ENCODE measurements at places on chromosomes 5 and 9. TPM values are rescaled to one million over a fixed set of nuclear protein-coding genes. Genes with fewer than 3 reads are reported as not detected.

DNA sequence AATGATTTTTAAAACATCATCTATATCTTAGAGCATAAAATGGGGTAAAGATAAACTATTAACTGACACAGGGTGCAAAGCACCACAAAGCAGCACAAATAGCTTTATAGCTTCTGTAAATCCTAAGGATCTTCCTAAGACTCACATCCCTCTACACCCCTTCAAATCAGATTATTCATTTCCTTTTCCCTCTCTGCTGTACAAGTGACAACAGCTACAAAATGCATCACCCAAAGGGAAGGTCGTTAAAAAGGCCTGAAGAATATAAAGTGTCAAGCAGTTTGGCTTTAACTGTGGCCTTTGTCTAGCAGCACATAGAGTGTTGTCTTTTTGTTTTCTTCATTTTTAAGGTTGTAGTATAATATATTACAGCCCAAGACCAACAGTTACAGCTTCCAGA is 422.1 kb downstream of the PDE4D start:
- DNase-seq, result no peak

DNA sequence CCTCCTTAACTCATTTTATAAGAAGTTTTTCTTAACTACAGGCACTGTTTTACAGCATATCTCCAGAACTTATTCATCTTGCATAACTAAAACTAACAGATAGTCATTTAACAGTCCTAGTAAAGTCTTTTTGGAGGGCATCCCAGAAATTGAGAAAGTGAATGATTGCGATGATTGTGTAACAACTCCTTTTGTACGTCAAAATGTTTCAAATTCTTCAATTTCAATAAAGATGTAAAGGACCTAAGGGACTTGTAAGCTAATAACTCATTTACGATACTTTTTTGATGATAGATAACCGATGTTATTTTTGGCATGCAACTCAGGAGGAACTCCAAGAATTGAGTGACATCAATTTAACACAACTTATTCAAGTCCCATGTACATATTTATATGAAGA is 42.7 kb downstream of the SVEP1 start:
- no peak for DNase-seq

- no peak for DNase-seq
Measured at GRCh38 chr5:124596595-124597421, 149.6 kb downstream of the ZNF608 start.

GRCh38 chr5:83922699-83923098 is 202.0 kb upstream of the HAPLN1 start:
- DNase-seq, result no peak

ZDHHC11 gene
- total RNA-seq, result 7.2 TPM

DNA sequence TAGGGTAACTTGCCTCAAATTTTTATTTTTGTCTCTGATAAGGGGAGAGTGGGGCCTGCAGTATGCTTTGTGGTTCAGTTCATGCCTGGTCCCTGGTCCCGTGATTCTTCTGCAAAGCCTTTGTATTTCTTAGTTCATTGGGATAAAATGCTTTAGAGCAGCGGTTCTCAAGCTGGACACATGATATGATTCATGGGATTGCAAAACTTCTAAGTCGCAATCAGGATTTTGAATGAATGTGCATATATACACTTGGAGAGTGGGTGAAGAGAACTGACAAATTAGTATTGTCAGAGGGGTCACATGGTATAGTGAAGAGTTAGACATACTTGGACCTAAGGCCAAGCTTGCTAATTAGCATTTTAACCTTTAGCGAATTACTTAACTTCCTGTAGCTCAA is 265.4 kb upstream of the KLF9 start:
- no peak for DNase-seq

DNA sequence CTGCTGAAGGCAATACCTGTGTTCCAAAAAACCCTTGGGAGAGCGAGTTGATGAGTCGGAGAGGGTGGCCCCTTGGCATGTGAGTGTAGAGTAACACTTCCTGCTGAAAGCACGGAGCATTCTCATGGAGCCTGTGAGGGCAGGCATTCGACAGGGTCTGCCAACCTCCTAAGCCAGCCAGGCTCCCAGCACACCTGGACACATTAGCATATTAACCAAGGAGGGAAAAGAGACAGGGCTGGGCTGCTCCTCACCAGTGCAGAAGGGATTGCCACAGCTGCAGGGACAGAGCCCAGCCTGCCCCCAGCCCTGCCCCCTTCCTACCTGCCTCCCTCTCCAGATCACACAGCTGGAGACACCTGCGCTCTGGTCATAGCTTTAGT is 46.4 kb upstream of the SEMA4D start:
- no peak for DNase-seq

DNA sequence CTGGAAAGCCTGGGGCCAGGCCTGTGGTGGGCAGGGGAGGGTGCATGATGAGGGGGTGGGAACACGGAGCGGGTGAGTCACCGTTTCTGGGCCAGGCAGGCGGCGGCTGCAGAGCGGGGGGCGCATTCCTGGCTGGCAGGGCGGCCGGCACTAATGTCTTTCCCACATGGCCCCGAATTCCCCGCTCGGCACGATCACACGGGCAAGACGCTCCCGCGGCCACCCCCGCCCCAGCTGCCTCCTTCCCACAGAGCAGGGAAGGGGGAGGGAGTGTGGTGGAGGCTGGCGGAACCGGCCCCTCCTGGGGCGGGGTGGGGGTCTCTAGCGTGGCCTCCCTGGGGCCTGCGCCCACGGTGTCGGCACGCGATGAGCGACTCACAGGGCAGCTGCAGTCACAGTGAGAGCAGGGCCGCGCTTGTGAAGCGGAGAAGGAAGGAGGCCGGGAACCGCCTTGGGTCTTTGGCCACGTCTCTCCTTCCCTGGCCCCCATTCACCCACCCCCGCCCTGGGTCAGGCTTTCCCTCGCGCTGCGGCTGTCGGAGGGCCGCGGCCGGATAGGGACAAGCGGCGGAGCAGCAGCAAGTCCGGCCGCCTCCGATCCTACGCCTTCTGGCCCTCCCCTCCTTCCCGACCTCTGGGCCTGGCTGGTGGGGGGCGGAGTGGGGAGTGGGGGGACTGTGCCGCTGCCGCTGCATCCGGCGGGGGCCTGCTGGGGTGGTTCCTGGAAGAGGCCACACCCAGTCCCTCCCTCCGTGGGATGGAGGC is 48.9 kb downstream of the CXXC5 start:
- DNase-seq, result peak; percentile 22

PCAT7 gene
- not detected for total RNA-seq
